ENCODE measurements at places on chromosomes 3 and 15.

GRCh38 chr3:13078163-13078905 is 5.1 kb upstream of the IQSEC1 start:
- no peak for DNase-seq

GRCh38 chr3:13114811-13115575 is 41.8 kb upstream of the IQSEC1 start:
- peak; percentile 5 for DNase-seq

DNA sequence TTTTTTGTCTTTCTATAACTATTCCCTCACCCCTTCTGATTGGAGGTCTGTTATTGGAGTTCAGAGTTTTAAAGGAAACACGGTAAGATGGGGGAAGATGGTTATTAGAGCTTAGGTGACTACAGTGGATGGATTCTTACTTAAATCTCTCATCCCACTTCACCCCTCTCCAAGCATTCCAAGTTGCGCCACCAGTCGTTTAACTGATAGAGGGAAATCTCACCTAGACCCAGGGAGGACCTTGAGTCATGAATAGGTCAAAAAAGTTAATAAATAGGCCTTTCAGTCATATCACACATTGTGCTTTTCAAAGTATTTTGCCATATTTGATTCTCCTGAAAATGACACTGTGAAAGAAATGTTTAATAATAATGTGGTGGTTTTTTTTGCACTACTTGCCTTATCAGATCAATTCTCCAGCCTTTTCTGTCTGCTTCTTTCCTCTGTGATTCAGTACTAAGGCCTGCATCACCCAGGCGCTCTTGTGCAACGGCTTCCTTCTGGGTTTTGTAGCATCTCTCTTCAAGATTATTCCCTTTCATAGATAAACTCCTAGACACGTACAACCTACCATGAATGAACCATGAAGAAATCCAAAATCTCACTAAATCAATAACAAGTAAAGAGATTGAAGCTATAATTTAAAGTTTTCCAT is 100.4 kb upstream of the TGFBR2 start:
- no peak for DNase-seq

- no peak for DNase-seq
Measured at GRCh38 chr3:38655708-38656300, 6.3 kb upstream of the SCN5A start.

GRCh38 chr3:11908981-11909698 is 62.5 kb upstream of the TAMM41 start:
- no peak for DNase-seq

All from tibial nerve (tissue), 4 donors.